T-helper 2 cell (primary cell): ENCODE measurements at places on chromosomes 6 and 20.
A peak's percentile ranks its signal among the peaks of the same experiment; 100 is the strongest.

DNA sequence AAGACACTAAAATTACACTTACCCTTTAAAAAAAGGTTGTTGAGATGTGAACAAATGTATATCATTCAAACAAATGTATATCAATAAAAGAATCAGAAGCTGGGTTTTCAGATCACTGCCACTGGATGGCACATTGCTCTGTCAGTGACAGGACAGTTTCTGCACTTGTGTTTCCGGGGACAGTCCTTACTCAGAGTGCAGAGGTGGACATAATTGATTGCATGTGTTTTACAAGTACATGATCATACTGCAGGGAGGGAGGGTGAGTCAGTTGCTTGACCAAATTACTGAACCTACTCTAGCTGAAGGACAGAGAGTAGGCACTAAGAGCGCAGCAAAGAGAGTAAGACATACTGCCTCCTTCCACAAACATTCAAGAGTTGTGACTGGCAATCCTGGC, 302.3 kb downstream of the TENT5A start:
- DNase-seq, result no peak

DNA sequence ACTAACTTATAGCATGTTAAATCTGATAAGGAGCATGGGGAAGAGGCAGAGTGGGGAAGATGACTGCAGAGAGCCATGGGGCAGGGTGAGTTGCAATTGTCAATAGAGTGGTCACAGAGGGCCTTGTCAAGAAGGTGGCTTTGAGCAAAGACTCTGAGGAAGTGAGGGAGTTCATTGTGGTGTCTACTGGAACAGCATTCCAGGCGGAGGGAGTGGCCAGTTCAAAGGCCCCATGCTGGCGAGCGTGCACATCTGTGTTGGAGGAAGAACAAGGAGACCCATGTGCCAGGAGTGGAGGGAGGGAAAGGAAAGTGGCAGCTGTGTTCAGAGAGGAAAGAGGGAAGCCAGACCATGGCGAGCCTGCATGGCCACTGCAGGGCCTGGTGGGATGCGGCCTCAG, 15.8 kb upstream of the GPR6 start:
- DNase-seq, result no peak

GRCh38 chr6:107386340-107386739, 73.0 kb downstream of the PDSS2 start:
- DNase-seq, result no peak

GRCh38 chr6:10526156-10526555, 5.0 kb downstream of the GCNT2 start:
- no peak for DNase-seq

DNA sequence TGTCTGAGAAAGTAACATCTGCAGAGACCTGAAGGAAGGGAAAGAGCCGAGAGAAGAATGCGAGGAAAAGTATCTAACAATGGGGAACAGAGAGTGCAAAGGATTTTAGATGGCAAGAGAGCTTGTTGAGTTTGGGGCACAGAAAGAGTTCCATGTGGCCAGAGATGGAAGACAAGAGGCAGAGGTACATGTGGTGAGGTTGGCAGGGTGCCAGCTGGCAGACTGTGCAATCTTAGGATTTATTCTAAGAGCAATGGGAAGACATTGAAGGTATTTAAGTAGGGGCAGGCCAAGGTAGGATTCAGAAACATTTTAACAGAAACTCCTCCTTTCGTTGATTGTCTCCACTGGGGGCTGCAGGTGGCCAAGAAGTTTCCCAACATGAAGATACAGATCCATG, 20.4 kb upstream of the LBP start:
- no peak for DNase-seq

- no peak for DNase-seq
Measured at GRCh38 chr20:4947817-4948559, 53.3 kb downstream of the SLC23A2 start.

GRCh38 chr20:25282034-25282781, 34.3 kb downstream of the PYGB start:
- peak; percentile 6 for DNase-seq

DNA sequence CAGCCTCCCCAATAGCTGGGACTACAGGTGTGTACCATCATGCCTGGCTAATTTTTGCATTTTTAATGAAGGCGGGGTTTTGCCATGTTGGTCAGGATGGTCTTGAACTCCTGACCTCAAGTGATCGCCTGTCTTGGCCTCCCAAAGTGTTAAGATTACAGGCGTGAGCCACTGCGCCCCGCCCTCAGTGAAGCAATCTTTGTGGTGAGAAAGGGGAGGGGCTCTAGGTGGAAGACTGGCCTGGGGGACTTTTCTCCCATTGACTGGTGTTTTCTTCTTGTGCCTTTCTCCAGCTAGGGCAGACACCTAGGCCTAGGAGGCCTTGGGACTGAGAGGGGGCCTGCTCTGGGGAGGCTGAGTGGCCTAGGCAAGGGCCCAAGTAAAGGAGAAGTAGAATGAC, 84.1 kb downstream of the DNAAF9 start:
- no peak for DNase-seq

DNA sequence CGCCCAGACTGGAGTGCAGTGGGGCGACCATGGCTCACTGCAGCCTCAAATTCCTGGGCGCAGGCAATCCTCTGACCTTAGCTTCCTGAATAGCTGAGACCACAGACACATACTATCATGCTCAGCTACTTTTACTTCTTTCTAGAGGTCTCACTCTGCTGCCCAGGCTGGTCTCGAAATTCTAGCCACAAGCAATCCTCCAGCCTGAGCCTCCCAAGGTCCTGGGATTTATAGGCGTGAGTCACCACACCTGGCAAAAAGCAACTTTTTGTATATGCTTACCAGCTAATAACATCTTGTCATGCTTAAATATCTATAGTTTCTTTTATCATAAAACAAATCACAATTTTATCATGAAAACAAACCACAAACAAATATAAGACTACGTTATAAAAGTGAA, 23.0 kb downstream of the RNASET2 start:
- DNase-seq, result no peak

GRCh38 chr6:113825781-113826180, 31.4 kb upstream of the MARCKS start:
- no peak for DNase-seq

DNA sequence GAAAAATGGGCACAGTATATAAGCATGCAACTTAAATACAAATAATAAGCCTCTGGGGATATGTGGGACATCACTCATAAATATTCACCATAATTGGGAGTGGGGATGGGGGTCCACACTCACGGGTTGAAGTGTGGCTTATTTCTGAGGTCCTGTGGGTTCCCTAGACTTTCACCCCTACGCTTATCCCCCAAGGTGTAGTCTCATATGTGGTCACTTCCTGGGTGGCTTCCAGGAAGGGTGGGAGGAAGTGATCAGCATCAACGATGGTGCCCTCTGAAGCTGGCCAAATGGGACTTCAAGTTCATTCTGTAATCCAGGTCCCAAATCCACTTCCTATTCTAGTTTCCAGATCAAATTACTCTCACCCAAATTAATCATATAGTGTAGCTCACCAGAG, 59.5 kb downstream of the GNAS start:
- no peak for DNase-seq

DNA sequence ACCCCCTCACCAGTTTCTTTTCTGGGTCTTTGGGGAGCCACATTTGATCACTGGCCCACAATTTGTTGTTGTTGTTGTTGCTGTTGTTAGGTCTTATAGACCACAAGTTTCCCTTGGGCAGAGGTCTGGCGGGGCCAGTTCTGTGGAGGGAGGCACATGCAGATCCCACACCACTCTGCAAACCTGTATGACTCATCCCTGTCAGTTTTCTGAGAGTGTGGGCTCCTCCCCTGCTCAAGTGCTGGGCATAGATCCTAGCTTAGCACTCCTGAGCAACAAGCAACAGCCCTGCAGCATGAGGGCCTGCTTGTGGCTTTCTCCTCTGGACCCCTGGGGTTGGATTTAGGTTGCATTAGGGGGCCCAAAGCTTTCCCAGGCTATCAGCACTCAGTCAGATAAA, 411.1 kb upstream of the HTR1E start:
- DNase-seq, result no peak

- DNase-seq, result peak; percentile 79
Measured at GRCh38 chr6:13229205-13230085, 98.9 kb downstream of the TBC1D7 start.

GRCh38 chr6:137416376-137417109, 77.7 kb downstream of the OLIG3 start:
- DNase-seq, result no peak

GRCh38 chr20:50390685-50391443, 119.3 kb upstream of the PTPN1 start:
- DNase-seq, result no peak

GRCh38 chr6:14313248-14313647, 195.7 kb downstream of the CD83 start:
- no peak for DNase-seq

GRCh38 chr6:34098045-34098936, 47.6 kb downstream of the GRM4 start:
- no peak for DNase-seq

DNA sequence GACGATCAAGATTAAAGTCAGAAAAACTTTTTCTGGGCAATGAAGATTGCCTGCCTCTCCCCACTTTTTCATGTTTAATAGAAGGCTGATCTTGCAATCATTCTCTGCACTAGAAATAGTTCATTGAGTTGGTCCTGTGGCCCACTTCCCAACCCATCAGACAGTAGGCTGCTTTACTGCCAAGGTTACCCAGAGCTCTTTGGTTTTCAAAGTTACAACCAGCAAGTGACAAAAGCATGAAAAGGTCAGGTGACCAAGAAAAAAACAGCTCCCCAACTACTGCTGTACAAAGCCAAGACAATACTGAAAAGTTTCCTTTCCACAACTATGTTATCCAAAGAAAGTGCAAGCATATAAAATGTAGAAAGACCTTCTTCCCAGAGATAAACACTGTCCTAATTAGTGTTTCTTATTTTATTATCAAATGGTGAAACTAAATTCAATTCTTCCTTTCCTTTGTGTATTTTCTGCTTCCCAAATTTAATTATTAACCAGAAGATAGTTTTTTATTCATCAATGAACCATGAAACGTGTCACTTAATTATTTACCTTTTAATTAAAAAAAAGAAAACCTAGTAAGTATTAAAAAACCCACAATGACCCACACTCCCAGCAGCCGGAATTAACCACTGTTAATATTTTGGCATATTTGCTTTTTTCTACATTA, 16.6 kb downstream of the DNAAF9 start:
- no peak for DNase-seq

- no peak for DNase-seq
Measured at GRCh38 chr20:8735674-8736073, 333.2 kb upstream of the PLCB4 start.

- no peak for DNase-seq
Measured at GRCh38 chr6:50236164-50236563, 186.4 kb upstream of the DEFB112 start.
